Hepatic stellate cell (primary cell): ENCODE measurements at places on chromosomes 7 and 10.

DNA sequence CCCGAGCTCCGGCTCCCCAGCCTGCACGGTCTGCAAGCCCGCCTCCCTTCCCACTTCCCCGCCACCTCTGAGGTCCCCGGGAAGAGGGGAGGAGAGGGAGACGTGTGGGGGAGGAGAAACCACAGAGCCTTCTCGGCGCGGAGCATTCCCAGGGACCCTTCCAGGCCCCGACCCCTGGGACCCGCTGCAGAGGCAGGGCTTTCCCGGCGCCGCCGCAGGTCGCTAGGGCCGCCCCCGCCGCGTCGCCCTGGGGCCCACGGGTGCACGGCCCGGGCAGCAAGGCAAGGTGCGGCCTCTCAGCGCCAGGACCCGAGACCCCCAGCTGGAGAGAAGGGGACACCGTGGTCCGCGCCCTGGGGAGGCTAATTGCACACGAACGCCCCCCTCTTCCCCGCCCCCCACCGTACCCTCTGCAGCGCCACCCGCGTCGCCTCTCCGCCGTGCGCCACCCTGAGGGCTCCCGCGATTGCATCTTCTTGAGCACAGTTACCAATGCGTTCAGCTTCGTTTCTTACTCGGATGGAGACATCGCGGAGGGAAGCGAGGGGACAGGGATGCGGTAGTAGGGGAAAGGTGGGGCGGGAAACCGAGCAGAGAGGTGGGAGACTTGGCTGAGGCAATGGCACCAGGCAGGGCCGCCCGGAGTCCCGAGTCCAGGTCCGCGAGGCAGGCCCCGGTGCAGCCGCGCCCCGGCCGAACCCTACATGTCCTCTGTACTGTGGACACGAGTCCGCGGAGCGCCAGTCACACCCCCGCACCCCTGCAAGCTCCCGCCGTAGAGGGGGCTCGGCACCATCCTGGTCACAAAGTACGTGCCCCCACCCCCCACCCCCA, 28.9 kb downstream of the SKIDA1 start:
- DNase-seq, result peak; percentile 57

DNA sequence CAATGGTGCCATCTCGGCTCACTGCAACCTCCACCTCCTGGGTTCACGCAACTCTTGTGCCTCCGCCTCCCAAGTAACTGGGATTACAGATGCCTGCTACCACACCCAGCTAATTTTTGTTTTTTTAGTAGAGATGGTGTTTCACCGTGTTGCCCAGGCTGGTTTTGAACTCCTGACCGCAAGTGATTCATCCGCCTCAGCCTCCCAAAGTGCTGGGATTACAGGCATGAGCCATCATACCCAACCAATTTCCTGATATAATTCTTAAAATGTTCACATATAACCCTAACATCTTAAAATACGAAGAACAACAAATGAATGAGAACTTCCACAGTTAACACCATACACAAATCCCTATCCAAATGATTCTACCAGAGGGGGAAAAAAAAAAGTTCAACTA, 31.2 kb downstream of the BAIAP2L1 start:
- no peak for DNase-seq

DNA sequence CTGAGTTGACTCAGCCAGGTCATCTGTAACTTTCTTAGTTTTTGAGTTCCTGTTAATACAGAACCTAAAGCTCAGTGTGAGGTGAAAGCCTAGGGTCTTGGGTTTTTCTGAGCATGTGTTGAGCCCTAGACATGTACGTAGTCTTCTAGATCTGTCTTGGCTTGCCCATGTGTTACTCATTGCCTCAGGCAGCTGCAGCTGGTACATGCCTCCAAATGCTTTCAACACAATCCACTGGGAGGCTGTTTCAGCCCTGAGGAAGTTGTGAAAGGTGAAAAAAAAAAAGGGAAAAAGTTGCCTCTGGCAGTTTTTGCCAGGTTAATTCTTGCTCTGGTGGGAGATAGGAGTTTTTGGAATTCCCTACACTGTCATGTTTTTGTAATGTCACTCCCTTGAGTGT, 134.6 kb downstream of the RNF216 start:
- no peak for DNase-seq

DNA sequence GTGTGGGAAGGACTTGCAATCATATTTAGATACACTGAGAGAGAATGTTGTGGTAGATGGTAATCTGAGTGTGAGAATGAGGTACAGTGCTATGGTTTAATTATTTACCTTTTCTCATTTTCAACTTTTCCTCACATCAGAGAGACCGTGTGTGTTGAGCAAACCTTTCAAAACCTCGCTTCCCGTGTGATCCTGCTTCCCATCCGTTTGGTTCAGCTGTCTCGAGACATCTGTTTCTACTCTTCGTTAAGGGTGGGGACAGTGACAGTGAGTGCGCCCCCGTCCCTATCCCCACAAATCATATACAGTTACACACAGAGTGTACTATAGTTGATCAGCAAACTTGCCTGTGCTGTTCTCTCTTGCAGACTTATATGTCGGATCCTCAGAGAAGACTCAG, 33.0 kb upstream of the NOBOX start:
- no peak for DNase-seq

DNA sequence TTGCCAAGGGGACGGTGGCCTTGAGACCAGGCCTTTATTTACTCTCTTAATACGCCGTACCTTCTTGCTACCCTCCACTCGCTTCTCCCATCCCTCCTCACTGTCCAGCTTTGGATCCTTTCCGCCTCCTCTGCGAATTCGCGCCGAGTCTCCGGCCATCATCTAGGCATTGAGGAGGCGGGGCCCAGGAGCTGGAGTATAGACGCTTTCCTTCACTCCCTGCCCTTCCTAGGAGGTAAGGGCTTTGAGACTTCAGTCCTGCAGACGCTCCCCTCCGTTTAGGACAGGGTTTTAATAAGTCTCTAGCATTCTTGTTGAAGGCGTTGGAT, 538 bp downstream of the TFAM start:
- peak; percentile 40 for DNase-seq

GRCh38 chr10:14692344-14693076, 82.2 kb downstream of the FAM107B start:
- DNase-seq, result no peak
